IMR-90 (cell line): ENCODE measurements at places on chromosomes 1 and 21. TPM values are rescaled to one million over a fixed set of nuclear protein-coding genes. Genes with fewer than 3 reads are reported as not detected.

DNA sequence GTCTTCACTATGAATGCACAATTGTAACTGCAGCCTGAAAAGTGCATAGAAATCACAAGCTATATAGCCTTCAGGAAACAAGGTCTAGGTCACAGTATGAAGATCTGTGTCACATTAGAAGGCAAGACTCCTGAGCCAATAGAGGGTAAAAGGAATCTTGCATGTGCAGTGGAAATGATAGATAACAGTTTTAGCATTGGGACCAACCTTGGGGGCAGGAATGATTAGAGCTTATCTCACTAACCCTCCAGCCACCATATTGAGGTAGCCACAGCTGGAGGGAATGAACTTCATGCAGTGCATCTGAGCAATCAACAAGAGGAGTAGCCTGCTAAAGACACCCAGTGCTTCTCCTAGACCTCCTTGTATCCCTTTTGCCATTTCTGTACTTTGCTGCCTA is 390.1 kb downstream of the LTN1 start:
- DNase-seq, result no peak

The TINAGL1 gene
- 1.4 and 1.5 TPM in 2 replicates for polyA plus RNA-seq

DNA sequence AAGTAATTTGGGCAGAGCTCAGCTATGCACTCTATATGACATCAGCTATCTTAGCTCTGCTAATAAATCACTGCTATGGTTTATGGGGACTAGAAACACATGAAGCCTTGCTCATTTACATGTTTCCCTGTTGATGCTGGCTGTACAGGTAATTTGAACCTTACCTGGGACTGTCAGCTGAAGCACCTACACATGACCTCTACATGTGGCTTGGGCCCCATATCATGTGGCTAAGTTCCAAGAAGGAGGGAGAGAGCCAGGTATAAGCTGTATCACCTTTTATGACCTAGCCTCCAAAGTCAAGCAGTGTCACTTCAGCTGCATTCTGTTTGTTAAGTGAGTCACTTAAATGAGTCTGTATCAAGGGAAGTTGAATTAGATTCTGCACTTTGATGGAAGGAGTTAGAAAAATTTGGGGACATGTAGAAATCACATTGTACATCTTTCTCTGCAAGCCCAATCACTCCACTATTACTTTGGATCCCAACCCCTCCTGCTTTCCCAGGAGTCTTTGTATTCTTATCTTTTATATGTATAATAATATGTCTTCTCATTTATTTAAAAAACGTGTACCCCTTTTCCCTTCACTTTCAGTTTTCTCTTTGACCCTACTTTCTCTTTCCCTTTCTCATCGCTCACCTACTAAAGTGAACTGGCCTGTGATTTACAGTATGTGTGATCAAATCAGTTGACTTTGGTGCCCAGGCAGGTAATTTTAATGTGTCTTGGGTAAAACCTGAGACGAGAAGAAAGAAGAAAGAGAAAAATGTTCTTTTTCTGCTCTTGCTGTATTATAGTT is 53.4 kb upstream of the PRKACB start:
- no peak for DNase-seq

The HLCS gene
- 8.6 and 10.6 TPM in 2 replicates for polyA plus RNA-seq

DNA sequence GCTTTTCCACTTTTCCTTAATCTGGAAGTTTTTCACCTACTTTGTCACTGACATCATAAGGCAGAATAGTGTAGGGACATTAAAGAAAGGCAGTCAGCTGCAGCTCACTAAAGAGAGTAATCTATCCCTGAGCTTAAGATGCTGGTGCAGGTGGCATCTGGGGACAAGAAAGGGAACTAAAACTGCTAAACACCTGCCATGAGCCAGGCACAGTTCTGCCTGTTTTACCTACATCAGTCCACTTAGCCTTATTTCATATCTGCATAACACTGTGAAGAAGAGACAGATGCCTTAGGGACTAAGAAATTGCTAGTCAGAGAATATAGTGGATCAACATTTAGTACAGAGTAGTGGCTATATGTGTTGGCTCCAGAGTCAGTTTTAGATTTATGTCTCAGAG is 88.1 kb downstream of the GPATCH2 start:
- no peak for DNase-seq

- DNase-seq, result no peak
Measured at GRCh38 chr1:83641206-83641658, 357.7 kb downstream of the TTLL7 start.

DNA sequence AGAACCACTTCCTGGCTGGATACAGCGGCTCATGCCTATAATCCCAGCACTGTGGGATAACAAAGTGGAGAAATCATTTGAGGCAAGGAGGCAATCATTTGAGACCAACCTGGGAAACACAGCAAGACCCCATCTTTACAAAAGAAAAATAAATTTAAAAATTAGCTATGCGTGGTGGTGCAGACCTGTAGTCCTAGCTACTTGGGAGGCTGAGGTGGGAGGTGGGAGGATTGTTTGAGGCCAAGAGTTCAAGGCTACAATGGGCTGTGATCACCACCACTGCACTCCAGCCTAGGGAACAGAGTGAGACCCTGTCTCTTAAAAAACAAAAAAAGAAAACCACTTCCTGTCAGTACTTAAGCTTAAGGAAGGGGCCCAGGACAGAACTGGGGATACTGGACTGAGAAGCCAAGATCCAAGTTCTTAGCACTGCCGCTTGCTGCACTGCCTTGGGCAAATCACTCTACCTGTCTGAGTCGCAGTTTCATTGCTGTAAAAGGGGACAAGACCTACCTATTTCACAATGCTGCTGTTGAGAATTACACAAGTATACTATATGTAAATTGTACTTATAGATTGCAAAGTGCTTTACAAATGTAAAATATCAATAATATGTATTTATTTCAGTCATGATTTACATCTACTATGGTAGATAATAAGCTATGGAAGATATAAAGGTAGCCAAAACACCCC is 154.9 kb downstream of the RERE start:
- DNase-seq, result no peak

DNA sequence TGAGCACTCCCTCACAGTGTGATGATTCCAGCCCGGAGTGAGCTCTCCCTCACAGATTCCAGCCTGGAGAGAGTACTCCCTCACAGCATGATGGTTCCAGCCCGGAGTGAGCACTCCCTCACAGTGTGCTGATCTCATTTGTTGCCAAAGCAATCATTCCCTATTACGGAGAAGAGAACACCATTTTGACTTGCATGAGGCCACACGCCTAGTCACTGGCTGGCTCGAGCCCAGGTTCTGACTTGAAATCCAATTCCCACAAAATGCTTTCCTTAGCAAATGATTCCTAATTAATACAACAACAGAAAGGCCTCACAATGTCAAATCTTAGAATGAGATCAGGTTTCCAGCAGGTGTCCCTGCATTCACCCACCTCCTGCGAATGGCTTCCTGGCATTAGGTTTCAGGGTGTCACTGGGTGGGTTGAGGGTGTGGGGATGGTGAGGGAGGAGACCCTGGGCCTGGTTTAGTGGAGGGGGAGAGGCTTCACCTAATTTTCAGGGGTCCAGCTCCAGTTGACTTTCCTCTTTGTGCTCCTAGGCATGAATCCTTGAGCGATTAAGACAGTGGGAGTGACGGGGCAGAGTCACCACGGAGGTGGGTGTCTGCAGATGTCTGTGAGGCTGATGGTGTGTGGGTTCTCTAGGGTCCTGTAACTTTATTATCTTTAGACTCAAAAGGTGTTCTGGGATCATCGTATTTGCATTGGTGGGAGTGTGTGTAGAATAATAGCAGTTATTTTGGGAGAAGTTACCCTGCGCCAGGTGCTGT is 158.5 kb downstream of the KCNJ6 start:
- DNase-seq, result no peak

The BEST4 gene
- 0.07 and 0.16 TPM in 2 replicates for polyA plus RNA-seq

DNA sequence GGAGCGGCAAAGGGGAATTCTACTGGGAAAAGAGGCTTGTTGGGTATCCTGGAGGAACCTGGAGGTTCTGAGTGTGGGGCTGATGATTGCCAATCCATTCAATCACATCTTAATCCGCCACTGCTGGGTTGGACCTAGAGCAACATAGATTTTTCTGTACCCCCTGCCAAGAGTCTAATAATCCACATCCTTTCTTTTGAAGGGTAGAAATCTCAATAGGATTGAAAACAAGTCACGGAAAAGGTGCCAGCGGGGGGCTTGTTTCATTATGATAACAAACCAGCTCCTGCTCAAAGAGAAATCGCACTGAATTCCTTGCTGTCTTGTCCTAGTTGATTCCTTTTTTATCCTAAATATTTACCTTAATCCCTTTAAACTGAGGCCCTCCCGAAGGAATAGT is 528.5 kb downstream of the ADGRL2 start:
- DNase-seq, result no peak

- DNase-seq, result no peak
Measured at GRCh38 chr1:151447696-151448095, 11.6 kb downstream of the POGZ start.

DNA sequence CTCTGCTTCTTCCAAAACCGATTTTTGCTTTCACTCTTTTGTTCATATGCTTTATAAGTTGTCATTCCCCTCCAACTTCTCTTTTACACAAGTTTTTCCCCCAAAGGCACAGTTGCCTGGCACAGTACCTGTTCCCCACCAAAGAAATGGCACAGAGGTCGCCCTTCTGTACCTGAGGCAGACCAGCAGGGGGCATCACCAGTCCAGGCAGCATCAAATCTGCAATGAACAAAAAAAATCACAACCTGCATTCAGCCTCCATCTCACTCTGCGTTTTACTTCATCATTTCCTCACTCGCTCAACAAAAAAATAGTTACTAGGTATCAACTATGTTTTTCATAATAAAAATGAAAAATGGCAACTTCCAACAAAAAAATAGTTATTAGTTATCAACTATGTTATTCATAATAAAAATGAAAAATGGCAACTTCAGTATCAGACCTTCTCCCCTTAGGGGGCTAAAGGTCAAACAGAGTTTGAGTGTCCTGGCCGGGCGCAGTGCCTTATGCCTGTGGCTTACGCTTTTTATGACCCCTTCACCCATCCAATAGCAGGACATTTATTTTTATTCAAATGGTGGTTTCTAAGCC is 4.1 kb downstream of the EIF2D start:
- peak; percentile 37 for DNase-seq

DNA sequence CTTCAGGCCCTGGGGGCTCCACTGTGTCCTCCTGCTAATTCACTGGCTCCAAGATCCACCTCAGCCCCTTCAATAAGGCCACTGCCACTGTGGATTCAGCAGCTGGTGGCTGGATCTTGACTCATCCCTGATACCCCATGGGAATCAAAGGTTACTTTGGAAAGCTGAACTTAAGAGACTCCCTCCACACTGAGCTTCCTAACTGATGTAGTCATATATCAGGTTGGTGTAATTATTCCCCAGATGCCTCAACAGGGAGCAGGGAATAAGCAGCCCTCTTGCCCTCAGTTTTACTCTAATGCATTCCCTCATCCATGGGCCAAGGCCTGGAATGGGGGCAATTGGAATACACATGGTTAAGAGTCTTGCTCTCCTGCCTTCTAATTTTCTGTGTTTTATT is 164.6 kb downstream of the FASLG start:
- peak; percentile 68 for DNase-seq

DNA sequence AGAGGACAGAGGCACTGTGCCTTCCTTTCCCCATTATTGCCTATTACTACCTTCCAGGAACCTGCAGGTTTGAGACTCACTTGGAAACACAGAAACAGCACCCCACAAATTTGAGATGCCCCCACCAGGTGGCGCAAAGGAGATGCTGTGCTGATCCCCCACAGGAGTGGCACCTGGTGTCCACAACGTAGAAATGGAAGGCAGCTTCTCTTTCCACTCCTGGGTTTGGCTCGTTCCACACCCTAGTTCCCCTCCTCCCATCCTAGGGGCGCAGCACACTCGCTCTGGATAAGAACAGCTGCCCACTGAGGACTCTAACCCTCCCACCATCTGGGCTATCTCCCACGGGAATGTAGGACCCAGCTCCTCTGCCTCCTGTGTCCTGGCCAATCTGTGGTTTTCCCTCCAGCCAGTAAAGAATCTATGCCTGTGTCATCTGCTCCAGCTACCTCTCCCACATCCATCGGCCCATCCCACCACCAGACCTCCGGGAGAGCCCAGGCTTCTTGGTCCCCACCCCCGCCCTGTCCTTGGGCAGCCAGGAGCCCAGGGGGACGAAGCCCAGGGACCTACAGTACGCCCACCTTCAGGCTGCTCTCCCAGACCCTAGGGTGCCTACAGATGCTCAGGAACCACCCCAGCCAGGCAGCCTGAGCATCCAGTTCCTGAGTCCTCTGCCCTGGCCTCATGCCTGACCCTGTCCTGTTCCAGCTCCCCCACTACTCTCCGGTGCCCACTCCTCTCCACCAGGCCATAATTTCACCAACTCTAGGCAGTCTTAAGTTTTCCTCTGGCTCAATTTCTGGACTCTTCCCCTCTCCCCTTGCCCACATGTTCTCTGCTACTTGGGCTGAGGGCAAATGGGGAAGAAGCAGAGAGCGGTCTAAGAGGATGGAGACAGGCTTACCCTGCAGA is 549 bp downstream of the THBS3 start:
- DNase-seq, result peak; percentile 74

DNA sequence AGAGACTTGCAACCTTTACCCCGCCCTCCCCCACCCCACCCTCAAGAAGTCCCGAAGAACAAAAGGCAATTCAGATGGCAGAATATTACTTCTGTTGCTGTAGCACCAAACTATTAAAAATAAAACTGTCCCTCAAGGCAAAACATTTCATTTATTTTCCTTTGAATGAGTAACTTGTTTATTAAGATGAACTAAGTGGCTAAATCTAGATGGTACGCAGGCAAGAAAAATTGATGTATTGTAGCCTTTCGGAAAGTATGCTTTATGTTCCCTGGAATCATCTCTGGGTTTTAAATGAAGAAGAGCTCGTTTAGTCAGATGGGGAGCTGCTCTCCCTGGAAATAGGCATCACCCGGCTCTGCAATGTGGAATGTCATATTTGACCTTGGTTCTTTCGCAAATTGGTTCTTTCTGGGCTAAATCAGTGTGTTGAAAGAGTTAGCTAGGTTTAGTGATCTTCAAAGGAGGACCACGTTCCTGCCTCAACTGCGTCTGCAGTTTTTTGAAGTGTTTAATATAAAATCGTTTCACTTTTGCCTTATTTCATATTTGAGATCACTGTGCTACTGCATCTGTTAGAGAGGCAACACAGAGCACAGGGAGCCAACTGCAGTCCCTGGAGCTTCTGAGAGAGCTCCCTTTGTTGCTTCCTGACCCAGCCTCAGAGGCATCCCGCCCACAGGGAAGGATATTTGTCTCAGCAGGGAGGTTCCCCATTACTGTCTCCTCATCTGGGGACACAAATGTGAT is 61.8 kb downstream of the KIF26B start:
- DNase-seq, result no peak

DNA sequence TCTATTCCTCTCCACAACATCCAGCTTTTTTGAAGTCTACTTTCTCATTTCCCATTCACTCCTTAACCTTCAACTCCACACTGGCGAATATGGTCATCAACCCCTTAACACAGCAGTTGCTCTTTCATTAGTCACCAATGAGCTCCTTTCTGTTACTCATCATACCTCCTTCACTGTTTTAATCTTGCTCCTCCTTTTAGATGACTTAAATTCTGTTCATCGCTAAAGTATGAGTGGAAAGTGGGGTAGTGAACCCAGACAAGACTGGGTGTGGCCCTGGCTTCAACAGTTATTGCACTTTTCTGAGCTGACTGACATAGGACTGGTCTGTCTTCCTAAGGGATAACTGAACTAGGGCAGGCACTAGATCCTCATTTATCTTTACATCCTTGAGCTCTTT is 51.3 kb downstream of the AKT3 start:
- peak; percentile 93 for DNase-seq

- no peak for DNase-seq
Measured at GRCh38 chr1:10489291-10490055, 14.7 kb downstream of the PEX14 start.

GRCh38 chr1:60813071-60813470 is 269.3 kb upstream of the NFIA start:
- DNase-seq, result no peak

- DNase-seq, result no peak
Measured at GRCh38 chr1:217946511-217946910, 315.4 kb downstream of the SPATA17 start.

The SDF4 gene
- 250 and 252 TPM in 2 replicates for polyA plus RNA-seq

GRCh38 chr1:81330521-81330920 is 470.2 kb upstream of the ADGRL2 start:
- no peak for DNase-seq
